ENCODE measurements at places on chromosomes 1 and 21.

GRCh38 chr1:212328248-212328647, 43.0 kb downstream of the PPP2R5A start:
- no peak for DNase-seq

DNA sequence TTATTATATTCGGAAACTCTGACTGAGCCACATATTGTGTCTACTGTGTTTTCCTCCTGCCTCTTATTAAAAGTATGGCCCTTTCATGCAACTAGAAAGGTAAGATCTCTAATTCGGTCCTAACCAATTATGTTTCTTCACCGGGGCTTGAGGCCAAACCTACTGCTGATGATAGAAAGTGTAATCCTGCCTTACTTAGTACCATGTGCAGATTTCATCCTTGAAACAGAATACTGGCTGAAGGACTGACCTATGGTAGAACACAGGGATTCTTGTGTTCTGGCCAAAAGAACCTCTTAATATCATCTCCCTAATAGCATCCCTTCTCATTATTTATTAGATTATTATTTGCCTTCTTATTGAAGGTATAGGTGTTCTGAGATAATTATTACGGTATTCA, 72.6 kb downstream of the TOR3A start:
- no peak for DNase-seq

GRCh38 chr21:42108554-42109340, 37.6 kb downstream of the UMODL1 start:
- no peak for DNase-seq

DNA sequence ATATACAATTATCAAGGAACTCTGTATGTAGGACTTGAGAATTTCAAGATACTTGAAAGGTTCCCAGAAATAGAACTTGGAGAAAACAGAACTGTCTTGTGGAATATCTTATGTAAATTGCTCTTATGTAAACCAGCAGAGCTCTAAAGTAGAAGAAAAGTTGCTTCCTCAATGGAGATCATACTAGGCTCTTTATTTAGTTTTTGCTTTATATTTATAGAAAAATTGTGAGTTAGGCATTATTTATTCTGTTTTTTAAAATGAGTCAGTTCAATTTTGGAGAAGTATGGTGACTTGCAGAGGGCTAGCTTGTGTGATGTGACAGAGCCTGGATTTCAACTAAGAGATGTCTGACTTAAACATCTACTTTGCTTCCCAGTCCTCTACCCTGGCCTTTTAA, 40.4 kb downstream of the ATP6V1G3 start:
- DNase-seq, result no peak

DNA sequence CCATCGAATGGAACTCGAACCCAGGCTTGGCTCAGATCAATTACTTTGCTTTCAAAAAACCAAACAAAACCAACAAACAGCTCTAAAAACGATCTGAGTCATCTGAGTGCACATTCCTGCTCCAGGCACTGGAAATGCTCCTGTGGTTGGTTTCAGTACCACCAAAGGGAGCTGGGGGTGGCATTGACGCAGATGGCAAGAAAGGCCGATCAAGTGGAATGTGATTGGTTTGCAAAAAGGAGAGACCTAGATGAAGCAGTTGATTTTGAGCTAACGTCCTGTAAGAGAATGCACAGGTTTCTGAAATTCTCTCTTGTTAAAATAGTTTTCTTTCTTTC, 39.5 kb downstream of the PIK3CD start:
- no peak for DNase-seq

DNA sequence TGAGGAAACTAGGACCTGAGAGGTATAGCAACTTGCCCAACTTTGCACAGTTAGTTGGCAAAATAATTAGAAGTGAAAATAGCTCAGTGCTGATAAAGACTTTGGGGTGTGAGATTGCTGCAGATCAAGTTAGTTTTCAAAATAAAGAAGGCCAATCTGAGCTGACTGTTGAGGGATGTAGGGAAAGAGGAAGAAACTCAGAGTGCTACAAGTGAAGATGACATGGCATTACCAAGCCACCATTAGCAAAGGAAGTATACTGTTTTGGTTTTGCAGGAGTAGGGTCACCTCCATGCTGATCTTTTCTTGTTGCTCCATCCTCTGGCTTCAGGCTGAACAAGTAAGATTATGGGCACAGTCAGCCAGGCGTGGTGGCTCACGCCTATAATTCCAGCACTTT, 78.7 kb upstream of the ADAM30 start:
- DNase-seq, result no peak

- DNase-seq, result no peak
Measured at GRCh38 chr1:87104945-87105344, 190.5 kb downstream of the HS2ST1 start.

GRCh38 chr1:154730259-154730658, 122.3 kb upstream of the ADAR start:
- DNase-seq, result peak; percentile 76

DNA sequence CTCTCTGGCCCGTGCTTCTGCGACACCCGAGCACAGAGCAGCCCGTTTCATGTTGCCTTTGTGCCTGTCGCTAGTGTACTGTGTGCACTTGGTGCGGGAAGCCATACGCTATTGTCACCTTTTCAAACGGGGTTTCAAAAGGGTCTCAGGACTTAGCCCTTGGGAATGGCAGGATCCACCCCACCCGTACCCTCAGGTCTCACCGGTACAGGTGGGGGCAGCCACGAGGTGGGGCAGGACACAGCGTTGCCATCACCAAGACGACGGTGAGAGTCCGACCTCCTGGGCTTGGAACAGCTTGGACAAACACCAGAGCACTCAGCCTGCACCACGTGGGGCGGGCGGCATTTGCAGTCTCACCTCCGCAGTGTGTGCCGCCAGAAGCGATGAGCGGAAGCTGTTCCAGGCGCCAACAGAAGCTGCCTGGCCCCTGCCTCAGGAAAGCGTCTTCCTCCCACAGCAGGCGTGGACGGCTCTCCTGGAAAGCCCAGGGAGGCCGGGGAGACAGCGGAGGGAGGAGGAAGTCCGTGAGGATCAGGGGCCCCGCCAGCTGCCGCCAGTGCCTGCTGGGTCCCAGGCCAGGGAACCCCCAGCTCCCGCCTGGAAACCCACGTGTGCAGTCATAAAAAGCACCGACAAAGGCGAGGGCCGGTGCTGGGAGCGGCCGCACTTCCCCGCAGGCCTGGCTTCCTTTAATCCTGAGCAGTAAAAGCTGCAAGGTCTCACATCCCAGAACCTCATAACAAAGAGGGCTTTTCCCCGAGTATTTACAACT, 131.3 kb upstream of the ARHGEF16 start:
- no peak for DNase-seq

DNA sequence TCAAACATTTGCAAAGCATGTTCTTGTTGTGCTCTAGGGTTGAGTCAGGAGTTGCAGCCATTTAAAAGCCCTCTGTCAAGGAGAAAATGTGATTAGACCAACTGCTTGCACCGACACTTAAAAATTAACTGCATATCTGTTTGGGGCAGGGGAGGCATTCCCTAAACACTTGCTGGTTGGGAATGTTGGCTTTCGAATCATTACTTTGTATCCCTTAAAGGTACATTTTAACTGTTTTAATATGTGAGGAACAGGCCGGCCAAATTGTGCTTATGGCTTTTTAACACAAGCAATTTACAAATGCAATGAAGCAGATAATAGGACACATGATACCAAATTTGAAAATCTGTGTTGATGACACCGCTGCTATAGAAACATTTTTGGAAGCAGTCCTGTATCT, 159.1 kb downstream of the LHX8 start:
- peak; percentile 50 for DNase-seq

DNA sequence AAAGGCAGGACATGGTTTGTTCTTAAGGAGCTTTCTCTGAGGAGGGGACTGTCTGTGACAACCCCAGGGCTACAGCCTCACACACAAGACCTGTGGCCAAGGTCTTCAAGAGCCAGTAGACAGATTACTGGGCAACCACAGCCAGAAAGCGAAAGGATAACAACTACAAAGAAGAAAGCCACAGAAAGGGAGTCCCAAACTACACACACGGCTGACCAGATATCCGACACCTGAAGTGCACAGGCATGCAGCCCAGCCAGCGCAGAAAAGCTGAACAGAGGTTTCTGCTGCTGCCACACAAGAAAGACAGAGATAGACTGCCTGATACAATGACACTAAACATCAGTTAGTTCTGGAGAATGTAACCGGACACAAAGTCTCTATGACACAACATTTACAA, 21.4 kb upstream of the NADK start:
- no peak for DNase-seq

- DNase-seq, result no peak
Measured at GRCh38 chr21:33386222-33386784, 16.9 kb upstream of the IFNGR2 start.

GRCh38 chr21:43269440-43269839, 100.6 kb downstream of the CRYAA start:
- DNase-seq, result no peak

GRCh38 chr1:196734006-196734405, 40.6 kb upstream of the CFHR3 start:
- no peak for DNase-seq

DNA sequence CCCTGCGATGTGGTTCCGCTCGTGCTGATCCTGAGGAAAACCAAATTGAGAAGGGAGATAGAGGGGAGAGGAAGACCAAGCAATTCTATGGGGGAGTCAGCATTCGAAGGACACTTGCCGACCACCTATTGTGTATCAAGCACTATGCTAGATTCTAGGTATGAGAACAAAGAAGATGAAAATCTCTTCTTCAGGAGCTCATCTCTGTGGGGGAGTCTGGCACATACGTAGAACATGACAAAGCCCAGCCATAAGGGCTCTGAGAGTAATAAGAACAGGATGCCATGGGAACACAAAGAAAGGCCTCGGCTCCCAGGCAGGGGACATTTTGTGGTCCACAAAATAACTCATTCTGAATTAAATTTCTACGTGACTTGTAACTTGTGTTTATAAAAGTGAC, 83.7 kb downstream of the WLS start:
- no peak for DNase-seq

- DNase-seq, result no peak
Measured at GRCh38 chr1:113998361-113998760, 19.1 kb downstream of the OLFML3 start.

DNA sequence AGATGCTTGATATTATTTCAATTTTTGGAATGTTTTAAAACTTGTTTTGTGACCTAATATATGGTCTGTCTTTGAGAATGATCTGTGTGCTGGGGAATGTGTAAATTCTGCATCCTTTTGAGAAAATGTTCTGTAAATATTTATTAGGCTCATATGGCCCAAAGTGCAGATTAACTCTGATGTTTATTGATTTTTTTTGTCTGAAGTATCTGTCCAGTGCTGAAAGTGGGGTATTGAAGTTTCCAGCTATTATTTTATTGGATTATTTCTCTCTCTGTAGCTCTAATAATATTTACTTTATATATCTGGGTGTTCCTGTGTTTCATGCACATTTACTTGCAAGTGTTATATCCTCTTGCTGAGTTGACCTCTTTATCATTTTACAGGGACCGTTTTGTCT, 1397.2 kb downstream of the PLA2G4A start:
- DNase-seq, result no peak

- DNase-seq, result no peak
Measured at GRCh38 chr1:28540651-28541050, 12.2 kb upstream of the TRNAU1AP start.

GRCh38 chr1:55334160-55334559, 119.0 kb upstream of the USP24 start:
- no peak for DNase-seq

DNA sequence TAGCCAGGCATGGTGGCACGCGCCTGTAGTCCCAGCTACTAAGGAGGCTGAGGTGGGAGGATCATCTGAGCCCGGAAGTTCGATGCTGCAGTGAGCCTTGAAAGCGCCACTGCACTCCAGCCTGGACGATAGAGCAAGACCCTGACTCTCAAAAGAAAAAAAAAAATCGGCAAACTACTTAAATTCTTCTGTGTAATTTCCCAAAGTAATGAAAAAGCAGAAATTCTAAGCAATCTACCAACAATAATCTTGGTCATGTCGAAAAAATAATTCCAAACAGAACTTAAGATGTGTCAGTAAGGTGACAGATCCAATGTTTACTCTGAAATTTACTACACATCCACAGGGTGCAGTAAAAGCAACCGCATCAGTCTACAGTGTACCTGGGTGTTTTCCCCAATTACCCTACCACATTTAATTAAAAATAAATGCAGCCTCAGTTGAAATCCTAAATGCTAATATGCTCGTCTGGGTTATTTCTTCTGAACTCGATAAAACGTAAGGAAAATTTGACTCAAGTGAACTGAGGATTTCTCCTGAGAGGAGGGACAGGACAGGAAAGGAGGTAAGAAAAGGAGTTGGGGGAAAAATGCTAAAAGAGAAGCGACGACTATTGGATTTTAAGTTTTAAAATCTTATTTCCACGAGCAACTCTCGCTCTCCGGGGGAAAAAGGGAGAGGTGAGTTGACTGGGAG, 801 bp downstream of the EPRS1 start:
- DNase-seq, result no peak

DNA sequence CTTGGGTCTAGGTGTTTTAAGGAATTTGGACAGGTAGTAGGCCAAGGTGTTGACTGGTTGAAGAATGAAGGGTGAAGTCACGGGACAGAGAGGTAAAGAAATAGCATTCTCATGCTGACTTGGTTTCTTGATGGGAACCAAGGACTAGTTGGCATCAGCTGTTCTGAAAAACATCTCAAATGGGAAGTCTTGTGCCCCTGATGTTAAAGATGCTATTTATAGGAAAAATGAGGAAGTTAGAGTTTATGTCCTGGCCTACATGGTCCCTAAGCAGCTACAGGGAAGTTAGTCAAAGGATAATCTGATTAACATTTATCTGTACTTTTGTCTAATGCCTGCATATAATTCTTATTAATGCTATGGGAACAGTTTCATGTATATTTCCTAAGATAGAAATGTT, 262.4 kb downstream of the HHIPL2 start:
- DNase-seq, result no peak

- DNase-seq, result no peak
Measured at GRCh38 chr1:59034925-59035324, 251.1 kb upstream of the JUN start.
